ENCODE measurements at places on chromosomes 16 and 17.
A peak's percentile ranks its signal among the peaks of the same experiment; 100 is the strongest.

- DNase-seq: peak; percentile 62
Measured at GRCh38 chr17:36641877-36642845, 40.8 kb downstream of the MRM1 start.

- DNase-seq: no peak
Measured at GRCh38 chr16:30562021-30562420, 3.8 kb upstream of the ZNF764 start.

DNA sequence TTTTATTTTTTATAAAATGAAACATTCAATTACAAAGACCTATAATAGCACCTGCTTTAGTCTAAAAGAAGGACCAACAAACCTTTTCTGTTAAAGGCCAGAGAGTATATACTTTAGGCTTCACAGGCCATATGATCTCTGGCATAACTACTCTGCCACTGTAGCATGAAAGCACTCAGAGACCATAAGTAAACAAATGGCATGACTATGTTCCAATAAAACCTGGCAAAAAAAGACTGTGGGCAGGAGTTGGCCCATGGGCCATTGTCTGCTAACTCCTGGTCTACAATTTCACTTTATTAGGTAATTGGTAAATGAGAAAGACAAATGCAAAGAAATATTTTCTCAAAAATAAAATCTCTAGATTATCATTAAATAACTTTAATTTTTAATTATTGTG, 14.9 kb downstream of the CEP112 start:
- peak; percentile 88 for DNase-seq

GRCh38 chr16:86928523-86929011, 350.2 kb downstream of the FOXL1 start:
- DNase-seq: no peak

DNA sequence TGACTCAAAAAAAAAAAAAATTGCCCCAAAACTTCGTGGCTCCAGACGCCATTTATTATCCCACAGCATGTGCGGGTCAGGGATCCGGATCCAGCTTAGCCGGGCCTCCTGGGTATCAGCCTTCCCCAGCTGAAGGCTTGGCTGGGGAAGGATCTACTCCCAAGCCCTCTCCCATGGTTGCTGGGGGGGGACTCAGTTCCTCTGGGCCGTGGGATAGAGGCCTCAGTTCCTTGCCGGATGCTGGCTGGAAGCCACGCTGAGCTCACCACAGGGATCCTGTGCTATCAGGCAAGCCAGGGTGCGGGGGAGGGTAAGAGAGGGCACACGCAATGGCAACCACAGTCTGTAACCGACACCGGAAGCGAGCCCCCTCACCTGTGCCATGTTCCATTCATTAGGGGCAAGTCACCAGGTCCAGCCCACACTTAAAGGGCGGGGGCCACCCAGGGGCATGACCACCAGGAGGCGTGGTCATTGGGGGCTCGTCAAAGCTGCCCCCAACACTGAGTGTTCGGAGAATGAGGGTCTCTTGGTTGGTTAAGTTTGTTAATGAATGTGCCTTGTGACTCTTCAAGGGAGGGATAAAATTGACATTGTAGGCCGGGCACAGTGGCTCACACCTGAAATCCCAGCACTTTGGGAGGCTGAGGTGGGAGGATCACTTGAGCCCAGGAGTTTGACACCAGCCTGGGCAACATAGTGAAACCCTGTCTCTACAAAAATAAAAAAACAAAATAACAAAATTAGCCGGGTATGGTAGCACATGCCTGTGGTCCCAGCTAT, 210.0 kb upstream of the GSE1 start:
- DNase-seq: peak; percentile 55

DNA sequence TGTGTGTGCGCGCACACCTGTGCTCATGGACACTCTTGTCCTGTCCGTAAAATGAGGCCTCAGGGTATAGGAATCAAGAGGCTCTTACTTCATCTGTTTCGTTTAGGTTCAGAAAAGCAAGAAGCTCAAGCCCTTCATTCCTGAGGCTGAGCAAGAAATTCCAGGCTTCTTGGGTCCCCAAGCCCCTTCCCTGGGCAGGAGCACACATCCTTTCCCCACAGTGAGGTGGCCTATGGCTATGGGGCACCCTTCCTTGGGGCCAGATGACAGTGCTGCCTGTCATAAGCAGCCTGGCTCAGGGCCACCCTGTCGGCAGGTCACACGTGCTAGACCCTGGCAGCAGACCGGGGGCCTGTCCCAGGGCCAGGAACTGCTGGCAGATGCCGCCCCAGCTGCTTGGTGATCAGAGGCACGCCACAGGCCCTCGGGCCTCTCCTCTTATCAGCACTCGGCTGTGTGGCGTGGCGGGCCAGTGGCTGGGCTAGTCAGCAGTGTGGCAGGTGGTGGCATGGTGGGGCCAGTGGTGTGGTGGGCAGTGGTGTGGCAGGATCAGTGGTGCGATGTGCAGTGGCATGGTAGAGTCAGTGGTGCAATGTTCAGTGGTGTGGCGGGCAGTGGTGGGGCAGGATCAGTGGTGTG, 50.2 kb downstream of the NKD1 start:
- no peak for DNase-seq

DNA sequence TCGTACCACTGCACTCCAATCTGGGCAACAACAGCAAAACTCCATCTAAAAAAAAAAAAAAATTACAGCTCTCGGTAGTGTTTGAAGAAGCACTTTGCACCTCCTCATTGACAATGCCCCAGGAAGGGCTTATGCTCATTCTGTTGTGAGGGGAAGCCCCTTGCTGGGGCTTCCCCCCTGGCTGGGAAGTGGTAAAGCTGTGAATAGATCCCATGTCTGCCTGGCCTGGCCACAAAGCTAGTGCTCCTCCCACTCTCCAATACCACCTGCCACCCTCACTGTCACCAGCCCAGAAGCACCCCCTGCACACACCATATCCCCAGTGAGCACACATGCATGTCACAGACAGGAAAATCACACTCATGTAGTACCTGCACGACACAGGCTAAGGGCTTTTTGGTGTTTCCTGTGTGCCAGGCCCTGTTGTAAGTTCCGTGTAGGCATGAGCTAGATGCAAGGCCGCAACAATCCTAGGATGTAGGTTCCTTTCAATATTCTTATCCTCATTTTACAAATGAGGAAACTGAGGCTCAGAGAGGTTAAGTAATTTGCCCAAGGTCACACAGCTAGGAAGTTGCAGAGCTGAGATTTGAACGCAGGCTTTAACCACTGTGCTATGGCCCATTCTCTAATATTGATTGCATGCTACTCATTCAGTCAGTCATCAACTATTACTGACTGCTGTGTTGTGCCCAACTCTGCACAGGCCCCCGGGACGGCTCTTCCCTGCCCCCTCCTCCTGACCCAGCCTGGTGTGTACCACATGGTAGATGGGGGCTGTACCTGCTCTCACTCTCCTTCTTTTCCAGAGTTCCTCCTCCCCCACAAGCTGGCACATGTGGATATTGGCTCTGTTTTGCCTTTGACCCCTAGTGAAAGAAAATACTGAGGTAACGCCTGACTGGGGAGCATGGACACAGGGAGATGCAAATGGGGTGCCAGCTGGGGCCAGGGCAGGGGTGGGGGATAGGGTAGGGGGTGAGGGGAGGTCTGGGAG, 11.9 kb upstream of the COL1A1 start:
- peak; percentile 35 for DNase-seq
